ENCODE measurements at places on chromosomes 2 and 18.

GRCh38 chr2:215528555-215528954 is 92.7 kb upstream of the FN1 start:
- no peaks in the 10 kb centered on the region for H3K36me3 ChIP-seq
- DNase-seq, result no peak
- no peak overlapping the region for H3K27ac ChIP-seq
- H3K4me3 ChIP-seq, result no peak overlapping the region

DNA sequence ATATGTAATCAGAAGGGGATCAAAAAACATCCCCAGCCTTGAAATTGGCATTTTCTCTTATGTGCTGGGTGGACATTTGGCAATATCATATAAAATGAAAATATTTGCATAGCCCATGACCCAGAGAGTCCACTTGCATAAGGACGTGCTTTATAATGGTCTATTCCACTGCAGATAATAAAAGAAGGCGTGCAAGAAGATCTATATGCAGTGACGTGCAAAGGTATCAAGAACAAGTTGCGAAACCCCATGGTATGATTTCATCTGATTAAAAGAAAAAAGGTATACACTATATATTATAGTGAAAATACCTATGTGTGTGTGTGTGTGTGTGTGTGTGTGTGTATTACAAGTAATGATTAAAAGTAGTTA is 8.5 kb upstream of the SLC20A1 start:
- no peak overlapping the region for H3K27ac ChIP-seq
- no peaks in the 10 kb centered on the region for H3K27me3 ChIP-seq
- no peaks in the 10 kb centered on the region for H3K36me3 ChIP-seq
- no peak for DNase-seq
- H3K4me3 ChIP-seq, result no peak overlapping the region

DNA sequence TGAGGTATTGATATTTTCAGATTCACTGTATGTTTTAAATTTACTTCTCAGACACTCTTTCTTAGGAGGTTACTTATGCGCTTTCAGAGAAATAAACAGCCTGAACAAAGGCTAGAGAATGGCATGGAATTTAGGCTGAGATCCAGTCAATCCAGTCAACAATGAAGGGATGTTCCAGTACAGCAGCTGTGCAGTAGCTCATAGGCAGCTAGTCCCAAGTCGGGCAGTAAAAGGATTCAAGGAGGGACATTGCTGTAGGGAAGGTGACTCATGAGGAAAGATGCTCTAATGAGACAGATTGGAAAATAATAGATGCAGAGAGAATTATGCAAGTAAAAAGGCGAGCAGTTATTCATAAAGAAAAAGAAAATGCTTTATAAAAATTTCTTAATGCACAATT is 397.9 kb upstream of the RGPD4 start:
- no peaks in the 10 kb centered on the region for H3K4me1 ChIP-seq
- DNase-seq, result no peak
- no peak overlapping the region for H3K4me3 ChIP-seq
- H3K36me3 ChIP-seq, result no peaks in the 10 kb centered on the region

DNA sequence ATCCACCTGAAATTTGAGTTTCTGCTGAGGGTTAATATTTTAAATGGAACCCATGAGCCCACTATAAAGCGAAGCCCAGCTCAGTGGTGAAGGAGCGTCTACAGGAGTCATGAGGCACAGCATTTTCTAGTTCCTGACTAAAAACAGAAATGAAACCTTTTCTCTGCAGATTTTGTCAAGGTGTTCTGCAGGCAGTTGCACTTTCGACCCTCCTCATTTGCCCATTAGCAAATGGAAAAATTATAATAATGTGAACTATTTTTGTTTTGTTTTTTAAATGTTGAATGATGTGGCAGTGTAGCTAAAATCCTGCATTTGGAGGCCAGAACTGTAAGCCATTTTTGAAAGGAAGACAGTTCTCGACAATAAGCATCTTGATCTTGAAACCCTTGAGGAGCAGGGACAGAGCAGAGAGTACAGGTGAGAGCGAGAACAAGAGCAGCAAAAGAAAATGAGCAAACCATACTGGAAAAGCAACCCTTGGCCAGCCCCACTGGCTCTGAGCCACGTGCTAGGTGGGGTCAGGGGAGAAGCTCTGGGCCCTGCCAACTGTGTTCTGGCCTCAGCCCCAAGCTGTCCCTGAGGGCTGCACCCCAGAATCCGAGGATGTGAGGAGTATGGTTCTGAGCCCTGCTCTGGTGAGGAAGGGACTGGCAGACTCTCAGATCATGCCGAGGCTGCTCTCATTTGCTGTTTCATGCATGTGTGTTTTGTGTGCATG is 26.4 kb upstream of the COPS8 start:
- H3K36me3 ChIP-seq, result no peaks in the 10 kb centered on the region
- no peaks in the 10 kb centered on the region for H3K27me3 ChIP-seq
- no peak for DNase-seq
- H3K4me3 ChIP-seq, result no peak overlapping the region

DNA sequence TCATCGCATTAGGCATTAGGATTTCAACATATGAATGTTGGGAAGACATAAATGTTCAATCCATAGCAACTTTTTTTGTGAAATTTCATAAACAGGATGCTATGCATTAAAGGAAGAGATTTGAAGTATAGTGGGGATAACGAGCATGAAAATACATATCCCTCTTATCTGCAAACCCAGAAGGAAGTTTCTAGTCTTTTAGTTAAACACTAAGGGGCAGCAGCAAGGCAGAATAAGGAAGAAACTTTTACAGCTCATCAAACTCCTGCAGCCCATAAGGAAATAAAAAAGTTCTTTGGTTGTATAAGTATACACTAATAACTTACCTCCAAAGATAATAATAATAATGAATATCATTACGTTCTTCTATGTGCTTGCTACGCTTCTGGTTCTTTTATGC is 81.5 kb downstream of the CD226 start:
- H3K4me3 ChIP-seq, result no peak overlapping the region
- no peaks in the 10 kb centered on the region for H3K36me3 ChIP-seq
- H3K27ac ChIP-seq, result no peak overlapping the region
- H3K27me3 ChIP-seq, result no peaks in the 10 kb centered on the region
- H3K4me1 ChIP-seq, result no peaks in the 10 kb centered on the region

- H3K4me3 ChIP-seq, result no peak overlapping the region
- DNase-seq, result no peak
- H3K27ac ChIP-seq, result no peak overlapping the region
- peaks cover 22% of the 10 kb centered on the region for H3K36me3 ChIP-seq
- H3K4me1 ChIP-seq, result no peaks in the 10 kb centered on the region
- no peaks in the 10 kb centered on the region for H3K27me3 ChIP-seq
Measured at GRCh38 chr18:55275039-55275901, 312.7 kb downstream of the TCF4 start.

- no peaks in the 10 kb centered on the region for H3K27me3 ChIP-seq
- no peak for DNase-seq
- no peaks in the 10 kb centered on the region for H3K36me3 ChIP-seq
- peaks cover 51% of the 10 kb centered on the region for H3K4me1 ChIP-seq
Measured at GRCh38 chr2:207161247-207162123, 4.3 kb downstream of the KLF7 start.

DNA sequence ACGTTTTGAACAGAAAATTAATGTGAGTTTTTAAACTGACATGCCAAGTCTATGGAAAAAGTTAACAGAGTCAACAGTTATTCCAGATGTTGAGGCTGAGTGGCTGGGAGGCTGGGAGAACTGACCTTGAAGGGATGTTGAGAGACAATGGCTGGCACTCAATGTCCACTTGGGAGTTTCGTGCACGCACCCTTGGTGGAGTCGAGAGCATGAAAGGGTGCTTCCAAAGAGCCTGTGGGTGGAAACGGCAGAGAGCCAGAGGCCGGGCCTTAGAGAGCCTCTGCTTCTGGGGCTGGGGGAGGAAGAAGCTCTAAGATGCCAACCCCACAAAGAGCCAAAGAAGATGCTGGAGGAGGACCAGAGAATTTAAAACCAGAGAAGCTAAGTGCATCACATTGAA is 63.4 kb upstream of the L3MBTL4 start:
- DNase-seq, result no peak
- no peak overlapping the region for H3K4me3 ChIP-seq
- no peaks in the 10 kb centered on the region for H3K36me3 ChIP-seq
- H3K27me3 ChIP-seq, result no peaks in the 10 kb centered on the region

DNA sequence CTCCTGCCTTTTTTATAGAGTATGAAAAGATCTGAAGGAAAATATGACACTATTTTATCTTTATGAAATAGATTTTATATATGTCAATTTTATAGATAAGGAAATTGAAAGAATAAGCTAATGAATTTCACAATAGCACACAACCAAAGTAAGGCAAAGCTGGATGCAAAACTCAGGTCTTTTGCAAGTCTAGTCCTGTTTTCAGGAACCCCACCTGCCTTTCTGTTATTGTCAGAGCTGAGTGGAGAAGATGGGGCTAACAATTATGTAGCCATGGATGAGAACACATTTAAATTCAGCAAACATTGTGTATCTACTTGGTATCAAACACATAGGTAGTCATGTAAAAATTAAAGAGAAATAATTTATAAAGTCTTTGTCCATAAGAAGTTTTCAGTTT is 161.5 kb upstream of the ZEB2 start:
- no peak for DNase-seq
- H3K36me3 ChIP-seq, result no peaks in the 10 kb centered on the region
- H3K27me3 ChIP-seq, result no peaks in the 10 kb centered on the region
- no peak overlapping the region for H3K4me3 ChIP-seq

DNA sequence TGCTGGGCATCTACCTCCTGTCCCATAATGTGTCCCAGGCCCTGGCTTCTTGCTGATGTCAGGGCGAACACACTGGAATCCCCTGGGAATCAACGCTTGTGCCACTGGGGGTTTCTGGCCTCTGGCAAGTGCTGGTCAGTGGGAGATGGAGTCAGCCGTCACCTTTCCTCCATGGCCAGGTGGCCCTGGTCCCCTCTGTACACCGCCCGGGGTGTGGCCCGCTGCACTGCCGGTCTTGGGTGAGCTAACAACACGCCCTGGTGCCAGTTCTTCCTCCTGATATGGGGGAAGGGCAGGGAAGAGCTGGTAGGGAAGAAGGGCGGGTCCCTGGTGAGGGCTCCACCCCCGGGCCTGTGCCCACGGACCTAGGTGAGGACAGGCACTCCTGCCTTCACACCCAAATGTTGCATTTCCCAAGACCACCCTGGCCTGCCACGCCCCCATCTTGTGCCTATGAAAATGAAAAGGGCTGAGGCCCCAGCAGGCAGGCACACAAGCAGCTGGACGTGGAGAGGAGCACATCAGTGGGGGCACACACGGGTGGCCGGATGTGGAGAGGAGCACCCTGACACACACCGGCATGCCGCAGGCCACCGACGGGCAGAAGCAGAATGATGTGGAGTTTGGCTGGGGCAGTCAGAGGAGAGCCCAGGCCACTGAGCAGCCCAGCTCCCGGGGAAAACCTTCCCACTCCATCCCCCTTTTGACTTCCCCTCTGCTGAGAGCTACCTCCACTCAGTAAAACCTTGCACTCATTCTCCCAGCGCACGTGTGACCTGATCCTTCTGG is 140.5 kb downstream of the ASB1 start:
- DNase-seq, result no peak
- H3K4me1 ChIP-seq, result peaks cover 20% of the 10 kb centered on the region
- H3K27me3 ChIP-seq, result no peaks in the 10 kb centered on the region
- no peak overlapping the region for H3K27ac ChIP-seq
- H3K4me3 ChIP-seq, result no peak overlapping the region

DNA sequence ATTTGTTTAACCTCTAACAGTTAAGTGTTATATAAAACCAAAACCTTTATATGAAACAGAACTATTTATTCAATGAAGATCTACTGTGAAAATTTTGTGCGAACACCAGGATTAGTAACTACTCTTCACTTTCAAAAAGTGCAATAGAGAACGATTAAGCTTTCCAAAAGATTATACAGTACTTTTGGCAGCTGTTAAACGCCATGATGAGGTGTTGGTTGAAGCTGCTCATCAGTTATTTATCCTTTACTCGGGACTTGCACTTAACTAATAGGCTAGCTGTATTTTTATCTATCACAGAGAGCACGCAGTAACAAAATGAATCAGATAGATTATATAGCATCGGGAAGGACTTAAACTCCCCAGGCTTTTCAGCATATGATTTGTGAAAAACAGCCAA is 113.6 kb downstream of the GCA start:
- no peak overlapping the region for H3K4me3 ChIP-seq
- no peaks in the 10 kb centered on the region for H3K36me3 ChIP-seq
- H3K4me1 ChIP-seq, result no peaks in the 10 kb centered on the region
- peak; percentile 71 for DNase-seq
- H3K27ac ChIP-seq, result no peak overlapping the region
- H3K27me3 ChIP-seq, result no peaks in the 10 kb centered on the region

DNA sequence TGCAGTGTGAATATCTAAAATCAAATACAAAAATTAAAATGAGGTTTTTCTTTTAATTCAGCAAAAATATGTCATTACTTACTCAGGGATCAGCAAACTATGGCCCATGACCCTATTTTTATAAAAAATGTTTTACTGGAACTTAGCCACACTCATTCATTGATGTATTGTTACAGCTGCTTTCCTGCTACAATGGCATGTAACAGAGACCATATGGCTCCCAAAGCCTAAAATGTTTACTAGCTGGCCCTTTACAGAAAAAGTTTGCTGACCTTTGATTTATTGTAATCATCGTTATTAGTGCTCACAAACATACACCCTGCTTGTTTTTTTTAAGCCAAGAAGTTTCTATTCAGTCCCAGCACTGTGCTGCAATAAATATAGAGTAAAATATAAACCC is 120.3 kb downstream of the PLA2R1 start:
- no peaks in the 10 kb centered on the region for H3K27me3 ChIP-seq
- H3K36me3 ChIP-seq, result no peaks in the 10 kb centered on the region
- H3K4me1 ChIP-seq, result no peaks in the 10 kb centered on the region
- no peak overlapping the region for H3K27ac ChIP-seq

- no peaks in the 10 kb centered on the region for H3K36me3 ChIP-seq
- no peak overlapping the region for H3K4me3 ChIP-seq
- DNase-seq, result no peak
- no peaks in the 10 kb centered on the region for H3K27me3 ChIP-seq
Measured at GRCh38 chr2:3958465-3958864, 255.1 kb downstream of the DCDC2C start.

- no peaks in the 10 kb centered on the region for H3K36me3 ChIP-seq
- peak; percentile 70 for DNase-seq
- H3K27ac ChIP-seq, result peak overlapping the region; percentile 25
- no peaks in the 10 kb centered on the region for H3K27me3 ChIP-seq
- H3K4me1 ChIP-seq, result peaks cover 44% of the 10 kb centered on the region
Measured at GRCh38 chr18:46333431-46334135, 229.4 kb downstream of the HAUS1 start.

DNA sequence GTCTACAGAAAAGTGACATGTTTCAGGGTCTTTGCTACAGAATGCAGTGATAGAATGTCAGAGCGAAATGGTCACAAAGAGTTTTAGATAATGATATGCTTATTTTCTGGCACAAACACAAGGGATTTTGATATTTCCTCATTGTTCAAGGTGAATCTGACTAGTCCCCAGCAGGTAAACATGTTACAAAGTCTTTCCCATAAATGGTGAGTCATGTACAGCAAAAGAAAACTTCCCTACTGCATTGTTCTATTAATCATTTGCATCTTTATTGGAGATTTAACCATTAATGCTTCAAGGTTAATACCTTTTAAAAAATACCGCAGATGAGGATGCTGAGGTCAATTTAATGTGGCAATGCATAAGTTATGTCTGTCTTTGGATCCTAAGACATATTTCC is 19.1 kb upstream of the TRIB2 start:
- peaks cover under 1% of the 10 kb centered on the region for H3K4me1 ChIP-seq
- no peaks in the 10 kb centered on the region for H3K27me3 ChIP-seq
- H3K4me3 ChIP-seq, result no peak overlapping the region
- no peak for DNase-seq
- no peaks in the 10 kb centered on the region for H3K36me3 ChIP-seq
- no peak overlapping the region for H3K27ac ChIP-seq
